ENCODE measurements at places on chromosomes 5 and 9. TPM values are rescaled to one million over a fixed set of nuclear protein-coding genes. Genes with fewer than 3 reads are reported as not detected.

DNA sequence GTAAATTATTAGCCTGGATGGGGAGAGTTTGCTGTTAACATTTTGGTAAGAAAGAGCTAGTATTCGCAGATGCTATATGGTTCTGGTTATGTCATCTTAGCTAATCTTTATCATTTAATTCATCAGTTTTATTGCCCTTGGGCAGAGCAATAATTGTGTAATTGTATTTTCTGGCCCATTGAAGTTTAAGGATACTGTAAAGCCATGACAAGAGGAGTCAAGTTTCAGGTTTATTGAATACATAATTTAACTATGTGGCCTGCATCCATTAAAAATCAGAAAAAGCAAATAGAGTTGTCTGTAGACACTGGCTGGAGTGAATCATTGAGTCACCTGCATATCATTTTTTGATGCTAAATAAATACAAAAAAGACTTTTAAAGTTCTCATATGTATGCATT lies 255.8 kb downstream of the PRELID2 start:
- no peak for DNase-seq

DNA sequence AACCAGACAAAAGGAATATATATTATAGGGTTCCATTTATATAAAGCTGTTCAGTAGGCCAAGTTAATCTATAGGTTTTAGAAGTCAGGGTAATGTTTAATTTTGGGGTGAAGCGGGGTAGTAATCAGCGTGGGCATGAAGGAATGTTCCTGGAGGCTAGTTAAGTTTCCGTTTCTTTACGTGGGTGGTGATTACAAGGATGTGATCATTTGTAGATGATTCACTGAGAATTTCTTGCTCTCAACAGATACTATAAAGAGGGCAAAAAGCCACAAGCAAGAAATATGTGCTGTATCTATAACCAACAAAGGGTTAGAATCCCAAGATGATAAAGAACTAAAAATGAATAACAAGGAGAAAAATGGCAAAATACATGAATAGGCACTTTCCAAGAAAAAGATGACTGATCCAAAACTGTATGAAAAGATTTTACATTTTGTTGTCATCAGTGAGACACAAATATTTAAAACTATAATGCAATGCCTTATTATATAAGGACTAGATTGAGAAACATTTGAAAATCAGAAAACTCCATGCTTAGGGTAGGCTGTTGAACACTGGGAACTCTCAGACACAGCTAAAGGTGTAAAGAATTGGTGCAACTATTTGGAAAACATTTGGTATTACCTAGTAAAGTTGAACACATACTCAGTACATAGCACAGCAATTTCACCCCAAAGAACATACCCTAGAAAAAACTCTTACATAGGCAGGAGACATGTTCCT lies 224.3 kb upstream of the S1PR3 start:
- no peak for DNase-seq

Gene JAKMIP2
- 5.0 TPM for total RNA-seq

DNA sequence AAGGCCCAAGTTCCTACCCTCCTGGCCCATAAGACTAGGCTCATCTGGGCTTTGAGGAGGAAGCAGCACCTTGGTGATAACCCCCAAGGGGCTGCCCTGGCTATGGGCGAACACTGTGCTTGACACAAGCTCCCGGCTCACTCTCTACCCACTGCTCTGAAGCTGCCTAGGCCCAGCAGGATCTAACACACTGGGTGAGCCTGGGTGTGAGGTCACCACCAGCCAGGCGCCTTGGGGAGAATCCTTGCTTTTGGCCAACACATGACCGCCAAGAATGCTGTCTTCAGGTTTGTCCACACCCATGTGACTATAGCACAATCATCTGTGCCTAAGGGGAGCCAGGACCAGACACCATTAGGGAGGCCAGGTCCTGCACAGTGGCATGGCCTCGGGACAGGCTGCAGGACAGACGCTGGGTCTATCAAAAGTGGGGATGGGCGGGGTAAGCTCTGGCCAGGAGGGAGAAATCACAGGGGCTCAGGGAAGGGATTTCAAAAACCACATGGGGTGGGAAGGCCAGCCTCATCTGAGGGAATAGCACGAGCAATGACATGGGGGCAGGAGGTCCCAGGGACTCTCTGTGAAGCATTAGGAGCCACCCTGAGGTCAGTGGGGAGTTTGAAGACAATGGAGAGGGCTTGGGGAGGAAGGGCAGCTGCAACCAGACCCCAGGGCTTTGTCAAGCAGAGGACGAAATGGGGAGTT lies 29.6 kb downstream of the BICD2 start:
- DNase-seq, result no peak

- DNase-seq, result no peak
Observed at GRCh38 chr9:127589955-127590370, 22.1 kb upstream of the STXBP1 start.

DNA sequence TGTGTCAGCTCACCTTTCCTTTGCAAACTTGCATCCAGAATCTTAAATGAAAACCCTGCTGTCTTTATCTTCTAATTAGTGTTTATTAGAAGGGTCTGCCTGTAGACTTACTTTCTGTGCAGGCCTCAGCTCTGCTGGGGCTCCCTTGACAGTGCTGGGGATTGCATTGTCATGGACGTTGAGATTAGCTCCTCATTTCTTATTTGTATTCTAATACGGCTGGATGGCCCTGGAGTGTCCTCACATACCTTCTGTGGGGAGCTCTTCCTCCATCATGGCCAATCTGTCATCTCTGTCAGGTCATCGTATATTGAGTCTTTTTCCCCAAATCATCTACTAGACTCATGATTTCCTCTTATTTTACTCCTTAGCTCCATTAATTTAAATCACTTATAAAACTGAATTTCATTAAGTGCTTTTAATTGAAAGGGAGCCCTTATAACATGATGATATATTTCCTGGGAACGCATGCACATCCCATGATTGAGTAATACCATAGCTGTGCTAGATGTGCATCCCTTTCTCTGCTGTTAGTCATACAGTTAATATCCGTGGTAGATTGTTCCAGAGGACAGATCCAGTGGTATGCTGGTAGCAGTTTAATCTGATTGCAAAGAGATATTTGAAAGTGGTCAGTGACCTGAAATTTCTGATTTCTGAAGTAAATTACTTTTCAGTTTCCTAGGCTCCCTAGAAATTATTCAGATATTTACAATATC lies 61.6 kb downstream of the ICE1 start:
- DNase-seq, result no peak

DNA sequence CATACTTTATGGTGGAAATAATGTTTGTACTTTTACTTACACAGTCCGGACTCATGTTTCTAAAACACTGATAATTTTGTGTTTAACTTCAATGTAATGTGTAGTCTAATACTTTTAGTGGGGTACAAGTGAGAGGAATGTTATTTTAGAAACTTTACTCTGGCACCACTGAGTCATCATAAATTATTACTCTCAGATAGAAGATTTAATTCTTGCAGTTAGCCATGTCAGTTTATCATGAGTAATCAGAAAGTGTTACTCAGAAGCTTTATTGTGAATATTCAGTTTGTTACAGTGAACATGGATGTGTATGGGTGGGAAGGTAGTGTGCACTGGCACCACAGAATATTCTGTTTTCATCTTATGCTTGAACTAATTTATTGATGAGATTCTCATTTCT lies 20.0 kb downstream of the OGN start:
- no peak for DNase-seq

Gene TRPM6
- total RNA-seq, result 0.20 TPM

GRCh38 chr5:149389552-149390495 lies 10.7 kb upstream of the IL17B start:
- DNase-seq, result no peak

- no peak for DNase-seq
Observed at GRCh38 chr5:132268769-132269551, 11.5 kb downstream of the PDLIM4 start.

- DNase-seq, result no peak
Observed at GRCh38 chr5:63050916-63051315, 472.3 kb downstream of the LRRC70 start.

Gene ZDHHC21
- 21.2 TPM for total RNA-seq

GRCh38 chr5:132230871-132231270 lies 3.2 kb upstream of the P4HA2 start:
- no peak for DNase-seq

DNA sequence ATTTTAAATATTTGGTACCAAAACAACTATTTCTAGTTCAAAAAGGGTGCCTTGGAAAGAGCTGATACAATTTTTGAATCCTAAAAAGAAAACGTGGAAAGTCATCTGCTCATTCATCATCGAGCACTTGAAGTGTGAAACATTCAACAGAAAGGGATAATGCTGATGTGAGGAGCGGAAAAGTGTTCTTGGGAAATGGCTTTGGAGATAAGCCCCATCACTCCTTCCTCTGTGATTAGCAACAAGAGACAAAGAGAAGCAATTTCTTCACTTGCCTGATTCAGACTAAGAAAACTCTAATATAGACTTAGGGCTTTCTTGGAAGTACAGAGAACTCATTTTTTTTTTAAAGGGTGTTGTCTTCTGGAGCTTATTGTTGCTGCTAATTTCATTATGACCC lies 74.9 kb downstream of the C9orf152 start:
- DNase-seq, result no peak

DNA sequence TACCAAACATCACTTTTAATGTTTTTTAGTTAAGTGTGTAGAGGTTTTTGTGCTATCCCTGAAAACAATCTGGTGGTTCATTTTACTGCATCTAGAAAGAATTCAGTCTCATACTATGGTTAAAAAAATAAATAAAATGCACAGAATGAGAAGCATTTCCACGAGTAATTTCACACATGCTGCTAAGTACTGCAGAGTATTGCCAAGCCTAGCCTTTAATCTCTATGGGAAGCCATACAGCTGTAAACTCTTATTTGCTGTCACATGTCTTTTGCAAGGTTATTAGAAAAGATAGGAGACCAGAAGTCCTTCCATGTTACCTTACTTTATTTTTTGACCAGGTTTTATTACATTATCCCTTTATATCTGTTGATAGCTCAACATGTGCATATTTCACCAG lies 37.6 kb upstream of the MAN2A1 start:
- no peak for DNase-seq

- no peak for DNase-seq
Observed at GRCh38 chr5:176549871-176550270, 729 bp downstream of the CDHR2 start.

DNA sequence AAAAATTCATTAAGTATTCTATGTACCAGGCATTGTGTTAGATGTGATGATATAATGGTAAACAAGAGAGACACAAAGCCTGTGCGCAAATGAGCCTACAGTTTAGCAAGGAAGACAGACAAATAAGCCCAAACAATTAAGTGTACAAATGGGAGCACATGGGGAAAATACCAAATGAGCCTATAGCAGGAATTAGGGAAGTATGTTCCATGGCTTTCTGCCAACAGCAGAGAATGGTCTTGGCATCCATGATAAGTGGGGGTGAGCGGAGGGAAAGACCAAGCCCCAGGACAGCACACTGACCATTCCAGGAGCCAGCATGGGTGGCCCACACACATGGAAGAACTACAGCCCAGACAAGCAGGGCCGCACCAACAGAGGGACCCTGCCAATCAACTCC lies 369.7 kb downstream of the DEPDC1B start:
- no peak for DNase-seq

Gene MLANA
- not detected for total RNA-seq

GRCh38 chr9:71895117-71895516 lies 15.9 kb downstream of the ABHD17B start:
- DNase-seq, result no peak

Gene CD14
- 0.36 TPM for total RNA-seq

DNA sequence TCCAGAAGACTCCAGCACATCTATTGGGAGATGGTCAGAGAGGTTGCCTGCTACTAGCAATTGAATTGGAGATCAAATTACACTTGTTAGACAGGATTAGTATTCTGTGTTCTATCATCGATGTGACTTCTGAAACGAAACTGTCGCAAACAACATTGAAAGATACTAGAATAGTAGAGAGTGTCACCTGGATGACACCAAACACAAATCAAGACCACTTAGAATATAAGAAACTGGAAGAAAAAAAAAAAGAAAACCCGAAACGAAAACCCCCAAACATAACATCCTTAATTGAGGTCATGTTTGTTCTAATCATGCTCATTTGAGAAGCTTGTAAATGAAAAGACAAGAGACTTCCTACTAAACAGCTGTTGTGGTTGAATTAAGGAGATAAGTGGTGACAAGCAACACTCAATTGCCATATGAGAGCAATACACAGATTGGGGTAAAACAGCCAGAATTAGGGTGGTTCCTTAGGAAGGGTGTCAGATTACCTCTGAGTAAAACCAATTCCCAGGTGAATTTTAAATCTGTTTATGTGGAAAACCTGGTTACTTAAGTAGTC lies 97.6 kb downstream of the BASP1 start:
- no peak for DNase-seq

GRCh38 chr9:130681769-130682420 lies 11.7 kb upstream of the EXOSC2 start:
- DNase-seq, result no peak

Gene APBA1
- total RNA-seq, result 1.9 TPM

DNA sequence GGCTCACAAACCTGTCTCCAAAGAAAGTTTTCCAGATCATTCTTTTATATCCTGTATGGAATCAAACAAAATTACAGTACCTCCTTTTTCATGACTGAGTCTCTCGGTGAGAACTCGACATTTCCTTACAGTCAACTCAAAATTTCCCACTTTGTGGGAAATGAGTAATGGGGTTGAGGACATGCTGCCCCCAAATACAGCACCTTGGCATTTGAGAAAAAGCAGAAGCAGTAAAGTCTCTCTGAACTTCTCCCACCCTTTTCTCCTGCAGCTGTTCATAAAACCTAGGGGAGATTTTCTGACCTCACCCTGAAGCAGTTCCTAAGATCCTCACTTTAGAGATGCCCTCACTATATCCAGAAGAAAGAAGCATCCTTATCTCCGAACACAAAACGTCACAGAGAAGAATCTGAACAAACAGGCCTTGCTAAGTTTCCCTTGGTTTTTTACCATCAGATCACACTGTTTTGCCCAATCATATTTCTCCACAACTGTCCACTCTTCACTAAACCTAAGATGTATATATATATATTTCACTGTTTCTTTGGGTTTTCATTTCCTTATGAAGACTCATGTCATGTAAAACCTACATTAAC lies 96.1 kb upstream of the APC start:
- no peak for DNase-seq

Gene SPACA9
- 3.6 TPM for total RNA-seq

Gene KCNV2
- total RNA-seq, result not detected

Gene NSUN2
- total RNA-seq, result 67.5 TPM

Gene LCN12
- 16.2 TPM for total RNA-seq

Measured in progenitor cell of endocrine pancreas (in vitro differentiated cells).